ENCODE measurements at places on chromosomes 7 and 10.

- DNase-seq = no peak
These were observed 2.5 kb upstream of the ADAMTS14 start for GRCh38 chr10:70669732-70670317.

GRCh38 chr7:55568613-55569268, 3.6 kb downstream of the VOPP1 start:
- no peak for DNase-seq

- no peak for DNase-seq
These were observed 165.9 kb downstream of the BUB3 start for GRCh38 chr10:123320091-123320490.

DNA sequence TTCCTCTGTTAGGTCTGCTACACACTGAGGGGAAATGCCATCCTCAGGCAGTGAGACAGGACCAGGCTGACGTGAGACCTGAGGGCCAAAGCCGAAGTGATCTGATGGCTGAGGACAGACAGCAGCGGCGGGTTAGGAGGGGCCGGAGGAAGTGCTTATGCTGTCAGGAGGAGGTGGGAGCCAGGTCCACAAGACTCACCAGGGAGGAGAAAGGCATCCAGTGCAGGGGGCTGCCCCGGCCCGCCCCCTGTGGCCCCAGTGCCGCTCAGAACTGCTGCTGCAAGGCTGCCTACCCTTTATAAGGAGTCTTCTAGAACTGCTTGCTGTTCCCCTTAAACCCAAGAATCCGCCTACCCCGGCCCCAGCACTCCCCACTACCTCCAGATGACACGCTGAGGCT, 19.8 kb downstream of the AKR1E2 start:
- DNase-seq = no peak

GRCh38 chr10:24513155-24513554, 210.5 kb downstream of the ARHGAP21 start:
- DNase-seq = no peak

DNA sequence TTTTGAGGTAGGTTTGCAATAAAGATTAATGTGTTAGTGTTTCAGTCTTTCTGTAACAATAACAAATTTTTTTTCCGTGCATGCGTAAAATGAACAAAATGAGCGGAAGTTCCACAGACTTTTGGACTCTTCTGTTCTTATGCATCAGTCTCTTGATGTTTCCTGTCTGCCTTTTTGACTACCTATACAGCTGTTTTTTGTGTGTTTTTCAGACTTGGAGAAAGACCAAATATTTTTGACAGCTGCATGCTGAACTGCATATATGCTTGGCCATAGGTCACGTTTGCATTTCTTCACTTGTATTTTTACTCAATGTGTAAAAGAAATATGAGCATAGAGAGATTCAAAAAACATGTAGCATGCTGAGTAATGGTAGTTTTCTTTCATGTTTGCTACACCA, 119.3 kb downstream of the BBS9 start:
- DNase-seq = no peak

DNA sequence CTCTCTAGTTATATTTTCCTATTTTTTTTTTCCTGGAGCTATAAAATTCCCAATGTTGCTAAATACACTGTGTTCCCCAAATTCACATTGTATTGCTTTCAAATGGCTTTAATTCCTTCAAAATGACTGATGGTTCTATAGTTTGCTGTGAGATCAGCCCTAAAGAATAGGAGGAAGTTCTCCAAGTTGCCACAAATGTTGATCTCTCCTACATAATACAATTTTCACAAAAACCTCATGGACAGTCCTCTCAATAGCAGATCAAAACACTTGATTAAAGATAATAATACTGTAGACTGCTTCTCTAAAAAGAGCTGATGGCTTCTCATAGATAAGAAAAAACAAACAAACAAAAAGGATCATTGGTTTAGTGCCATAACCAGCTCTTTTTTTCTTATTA, 97.8 kb upstream of the CAV2 start:
- no peak for DNase-seq

Data from activated B cell treated with CpG ODN at 0.5 μM for 24 hours (primary cell).